Stimulated activated CD8-positive, alpha-beta memory T cell treated with anti-CD3 and anti-CD28 coated beads, Interleukin-2, amount 100 ng/mL, for 1 hour (primary cell): ENCODE measurements at places on chromosomes 2 and 18.

GRCh38 chr2:48144777-48145176, 238.5 kb upstream of the FBXO11 start:
- DNase-seq: no peak

- no peak for DNase-seq
Observed at GRCh38 chr18:50320719-50321118, 33.2 kb upstream of the CXXC1 start.

DNA sequence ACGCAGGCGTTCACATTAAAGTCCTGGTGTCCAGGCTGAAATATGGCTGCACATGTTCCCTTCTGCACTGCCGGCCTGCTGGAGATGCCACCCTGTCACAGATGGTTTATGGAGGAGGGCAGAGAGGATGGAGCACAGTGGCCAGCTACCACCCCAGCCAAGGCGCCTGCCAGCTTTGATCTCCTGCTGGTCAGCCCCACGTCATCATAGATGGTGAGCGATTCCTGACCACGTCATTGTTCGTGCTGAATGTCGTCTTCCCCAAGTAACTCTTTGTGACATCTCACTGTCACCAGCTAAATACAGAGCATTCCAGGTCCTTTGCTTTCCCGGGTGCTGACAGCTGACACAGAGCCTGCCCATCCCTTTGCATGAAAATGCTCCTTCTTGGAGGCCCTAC, 248.3 kb downstream of the TTC32 start:
- no peak for DNase-seq

DNA sequence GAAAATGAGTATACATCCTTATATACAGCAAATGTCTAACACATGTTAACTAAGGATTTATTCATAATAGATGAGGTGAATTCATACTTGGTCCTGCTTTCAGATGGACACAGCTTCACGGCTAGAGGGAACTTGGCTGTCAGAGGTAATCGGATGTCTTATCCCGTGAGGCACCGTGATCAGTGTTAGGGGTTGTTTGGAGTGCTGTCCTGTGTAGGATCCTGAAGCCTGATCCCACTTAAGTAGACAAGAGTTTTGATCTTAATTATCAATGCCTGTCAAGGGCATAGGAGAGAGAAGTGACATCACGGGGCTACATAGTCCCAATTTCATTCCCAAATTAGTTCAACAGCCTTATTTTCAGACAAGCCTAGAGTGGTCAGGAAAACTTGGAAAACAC, 204.6 kb downstream of the RNF144A start:
- DNase-seq: no peak

DNA sequence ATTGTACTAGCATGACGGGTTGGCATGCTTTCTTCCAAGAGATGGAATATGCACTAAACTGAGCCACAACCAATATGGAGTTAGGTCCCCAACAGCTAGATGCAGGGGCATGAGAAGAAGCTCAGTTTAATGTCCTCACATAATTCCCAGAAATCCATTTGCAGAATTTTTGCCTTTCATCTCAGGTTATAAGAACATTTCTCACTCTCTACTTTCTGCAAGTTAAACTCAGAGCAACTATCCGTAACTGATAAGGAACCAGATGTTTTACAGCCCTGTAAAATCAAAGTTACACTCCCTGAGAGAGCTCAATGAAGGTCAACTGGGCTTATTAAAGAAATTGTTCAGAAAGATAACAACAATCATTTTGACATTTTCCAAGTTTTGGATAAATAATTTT, 30.7 kb downstream of the COPS8 start:
- DNase-seq: no peak

- DNase-seq: no peak
Observed at GRCh38 chr2:40823478-40823877, 371.6 kb upstream of the SLC8A1 start.

DNA sequence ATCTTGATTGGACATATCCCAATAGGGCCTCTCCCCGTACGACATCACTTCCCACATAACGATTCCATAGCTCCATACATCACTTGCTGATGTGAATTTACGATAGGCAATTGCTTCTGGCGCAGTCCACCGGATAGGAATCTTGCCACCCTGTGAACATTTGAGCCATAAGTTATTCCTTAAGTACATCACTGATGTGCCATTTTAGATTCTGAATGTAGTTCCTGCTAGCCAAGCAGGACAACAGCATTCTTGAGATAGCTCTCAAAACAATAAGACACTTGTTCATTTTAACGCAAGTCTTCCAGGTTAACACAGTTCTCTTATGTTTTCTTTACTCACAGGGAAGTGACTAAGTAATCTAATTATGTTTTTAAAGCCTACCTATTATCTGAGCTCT, 138.0 kb downstream of the EPHA4 start:
- DNase-seq: no peak

DNA sequence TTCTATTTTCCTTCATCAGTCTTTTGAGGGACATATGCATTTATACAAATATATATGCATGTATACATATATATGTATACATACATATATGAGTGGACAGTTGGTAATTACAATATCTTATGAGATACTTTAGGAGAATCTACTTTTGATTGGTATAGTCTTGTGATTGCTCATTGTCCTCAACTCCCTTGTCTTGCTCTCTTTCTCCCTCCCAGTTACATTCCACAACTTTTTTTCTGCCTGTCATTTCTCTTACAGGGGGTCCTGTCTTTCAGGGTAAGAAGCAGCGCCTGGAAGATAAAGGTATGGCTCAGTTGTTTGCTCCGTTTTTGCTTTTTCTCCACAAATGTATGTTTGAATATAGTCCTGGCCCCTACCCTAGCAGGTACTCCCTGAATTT, 19.9 kb downstream of the EFEMP1 start:
- DNase-seq: no peak

DNA sequence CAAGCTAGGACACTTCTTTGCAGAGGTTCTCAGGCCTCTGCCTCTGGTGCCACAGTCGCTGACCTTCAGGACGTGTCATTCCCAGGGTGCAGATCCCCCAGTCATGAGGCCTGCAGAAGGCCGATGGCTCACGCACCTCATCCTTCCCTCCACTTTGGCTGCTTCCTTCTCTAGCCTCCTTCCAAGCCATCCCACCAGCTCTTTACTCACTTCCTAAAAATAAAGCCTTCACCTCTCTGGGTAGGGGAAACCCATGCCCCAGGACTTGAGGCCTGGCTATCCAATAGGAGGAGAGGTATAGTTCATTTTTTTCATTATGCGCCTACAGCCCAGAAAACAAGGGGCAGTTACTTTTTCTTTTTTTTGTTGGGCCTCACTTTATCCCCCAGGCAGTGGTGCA, 91.4 kb downstream of the B3GNT2 start:
- DNase-seq: no peak

- no peak for DNase-seq
Observed at GRCh38 chr2:234827096-234827860, 124.5 kb upstream of the SH3BP4 start.

DNA sequence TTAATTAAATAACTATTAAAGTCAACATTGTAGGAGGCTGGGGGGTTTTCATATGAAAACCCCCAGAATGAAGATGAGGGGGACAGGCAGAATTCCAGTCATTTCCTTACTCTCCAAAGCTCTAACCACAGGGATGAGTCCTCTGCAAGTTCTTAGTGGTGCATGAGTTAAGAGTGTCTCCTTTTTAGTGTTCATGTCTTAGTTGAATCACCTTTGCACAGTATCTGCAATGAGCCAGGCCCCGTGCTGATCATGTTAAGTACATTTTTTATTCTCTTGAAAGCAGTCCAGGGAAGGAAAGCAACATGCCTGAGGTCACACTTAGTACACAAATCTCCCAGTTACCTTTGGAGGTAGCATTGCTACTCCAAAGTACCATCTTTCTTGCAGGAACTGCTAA, 25.7 kb upstream of the MSGN1 start:
- no peak for DNase-seq

DNA sequence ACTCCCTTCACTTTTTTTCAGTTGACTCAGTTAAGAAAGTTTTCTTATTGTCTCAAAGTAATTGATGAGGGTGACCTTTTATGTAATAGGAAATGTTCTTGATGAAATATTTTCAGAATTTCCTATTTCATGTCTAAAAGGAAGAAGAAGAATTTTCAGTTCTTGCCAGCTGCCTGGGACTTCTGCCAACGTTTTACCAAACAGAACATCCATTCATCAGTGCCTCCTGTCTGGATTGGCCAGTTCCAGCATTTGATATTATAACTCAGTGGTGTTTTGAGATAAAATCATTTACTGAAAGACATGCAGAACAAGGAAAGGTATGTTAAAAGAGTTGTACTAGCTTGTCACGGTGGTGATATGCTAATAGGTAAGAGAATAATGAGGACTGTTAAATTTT, 104.7 kb upstream of the MYO3B start:
- DNase-seq: no peak

DNA sequence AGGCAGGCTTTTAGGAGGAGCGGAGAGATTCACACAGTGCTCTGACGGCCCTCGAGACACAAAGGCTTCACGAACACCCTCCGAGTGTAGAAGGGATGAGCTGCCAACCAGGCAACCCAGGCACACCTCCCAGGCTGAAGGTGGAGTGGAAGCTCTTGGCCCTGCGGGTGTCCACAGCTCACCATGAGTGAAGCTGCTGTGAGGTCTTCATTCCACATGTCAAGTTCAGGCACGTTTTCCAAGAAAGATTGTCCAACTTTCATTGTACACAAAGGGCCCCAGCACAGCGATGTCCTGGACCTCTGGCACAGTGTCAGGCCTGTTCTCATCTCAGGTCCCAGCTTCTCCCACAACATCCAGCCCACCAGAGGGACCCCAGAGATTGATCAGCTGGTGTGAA, 13.4 kb downstream of the PARD6G start:
- no peak for DNase-seq

DNA sequence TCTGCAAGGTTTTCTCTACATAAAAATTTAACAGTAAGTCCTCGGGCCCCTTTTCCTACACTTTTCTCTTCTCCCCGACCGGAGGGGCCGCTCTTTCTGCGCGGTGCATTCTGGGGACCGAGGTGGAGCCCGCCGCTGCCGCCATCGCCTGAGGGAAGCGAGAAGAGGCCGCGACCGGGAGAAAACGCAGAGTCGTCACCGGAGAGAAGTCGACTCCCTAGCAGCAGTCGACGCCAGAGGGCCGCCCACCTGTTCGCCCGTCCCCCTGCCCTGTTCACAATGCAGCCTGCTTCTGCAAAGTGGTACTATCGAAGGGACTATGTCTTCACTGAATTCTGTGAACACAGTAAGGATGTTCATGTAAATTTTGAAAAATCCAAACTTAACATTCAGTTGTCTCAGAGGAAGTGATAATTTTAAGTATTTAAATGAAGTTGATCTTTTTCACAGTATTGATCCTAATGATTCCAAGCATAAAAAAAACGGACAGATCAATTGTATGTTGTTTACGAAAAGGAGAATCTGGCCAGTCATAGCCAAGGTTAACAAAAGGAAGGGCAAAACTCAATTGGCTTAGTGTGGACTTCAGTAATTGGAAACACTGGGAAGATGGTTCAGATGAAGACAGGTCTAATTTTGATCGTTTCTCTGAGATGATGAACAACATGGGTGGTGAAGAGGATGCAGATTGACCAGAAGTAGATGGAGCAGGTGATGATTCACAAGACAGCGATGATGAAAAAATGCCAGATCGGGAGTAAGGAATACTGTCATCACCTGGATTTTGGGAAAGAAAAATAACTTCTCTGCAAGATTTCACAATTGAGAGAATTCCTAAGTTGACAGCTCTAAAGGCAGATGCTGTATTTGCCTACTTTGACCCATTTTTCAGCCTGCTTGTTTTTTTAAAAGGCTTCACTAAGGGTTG, 55.8 kb downstream of the ASXL2 start:
- DNase-seq: peak; percentile 23

- DNase-seq: no peak
Observed at GRCh38 chr2:240798327-240798905, 21.6 kb downstream of the KIF1A start.

DNA sequence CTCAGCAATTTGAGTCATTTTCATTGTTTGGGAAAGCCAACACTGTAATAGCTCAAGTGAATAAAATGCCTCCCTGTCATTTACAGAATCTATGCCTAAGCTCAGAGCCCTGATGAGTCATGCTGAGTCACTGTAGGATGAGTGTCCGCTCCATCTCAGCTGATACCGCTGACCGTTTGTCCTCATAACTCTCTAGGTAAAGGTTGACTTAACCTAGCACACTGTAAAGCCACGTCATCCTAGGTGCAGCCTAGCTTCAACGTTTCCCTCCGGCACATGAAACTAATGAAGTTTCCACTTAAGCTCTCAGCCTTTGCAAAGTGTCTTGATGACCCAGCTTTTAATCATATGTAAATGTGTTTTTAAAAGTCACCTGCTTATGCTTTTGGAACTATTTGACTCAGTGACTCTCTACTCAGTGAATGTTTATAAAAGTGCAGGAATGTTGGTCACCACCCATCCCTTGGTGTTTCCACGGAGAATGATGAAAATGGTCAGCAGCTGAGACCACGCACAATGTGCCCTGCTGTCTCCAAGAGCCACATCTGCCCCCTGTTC, 154.0 kb downstream of the PMAIP1 start:
- DNase-seq: no peak

- DNase-seq: no peak
Observed at GRCh38 chr18:41922841-41923240, 32.2 kb upstream of the PIK3C3 start.

GRCh38 chr2:16649353-16650286, 16.0 kb downstream of the CYRIA start:
- DNase-seq: no peak

DNA sequence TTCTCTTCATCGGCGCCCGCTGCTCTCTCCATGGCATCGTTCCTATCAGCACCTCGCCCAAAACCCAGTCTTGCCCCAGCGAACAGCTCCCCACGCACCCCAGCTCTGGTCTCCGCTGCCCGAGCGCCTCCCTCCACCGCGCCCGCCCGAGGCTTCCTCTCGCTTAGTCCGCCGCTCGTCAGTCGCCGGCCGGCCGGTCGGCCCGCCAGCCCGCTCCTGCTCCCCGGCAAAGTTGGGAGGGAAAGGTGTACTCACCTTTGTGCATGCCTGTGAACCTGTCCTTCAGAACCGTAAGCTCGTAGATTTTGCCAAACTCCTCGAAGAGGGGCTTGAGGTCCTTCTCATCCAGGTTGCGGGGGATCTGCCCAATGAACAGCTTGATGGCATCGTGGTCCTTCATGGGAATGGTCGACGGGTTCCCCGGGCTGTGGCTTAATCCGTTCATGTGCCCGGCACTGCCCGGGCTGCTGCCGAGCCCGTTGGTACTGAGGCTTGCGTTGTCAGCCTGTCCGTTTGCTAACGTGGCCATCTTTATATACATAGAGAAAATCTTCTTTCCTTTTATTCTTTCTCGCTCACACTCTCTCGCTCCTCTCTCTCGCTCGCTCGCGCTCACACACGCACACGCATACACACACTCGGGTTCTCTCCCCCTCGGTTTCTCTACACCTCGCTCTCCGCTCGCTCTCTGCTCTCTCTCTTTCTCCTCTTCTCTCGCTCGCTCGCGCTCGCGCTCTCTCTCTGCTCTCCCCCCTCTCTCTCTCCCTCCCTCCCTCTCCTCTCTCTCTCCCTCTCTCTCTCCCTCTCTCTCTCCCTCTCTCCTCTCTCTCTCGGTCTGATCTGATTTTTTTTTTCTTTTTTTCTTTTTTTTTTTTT, at the start of gene CELF4:
Gene CELF4, minus strand, starts transcription at position 698 of the 876 bp plus-strand sequence.
- DNase-seq: no peak

GRCh38 chr18:77151033-77151771, 18.6 kb upstream of the MBP start:
- no peak for DNase-seq
